ENCODE measurements at places on chromosomes 16 and 17.

DNA sequence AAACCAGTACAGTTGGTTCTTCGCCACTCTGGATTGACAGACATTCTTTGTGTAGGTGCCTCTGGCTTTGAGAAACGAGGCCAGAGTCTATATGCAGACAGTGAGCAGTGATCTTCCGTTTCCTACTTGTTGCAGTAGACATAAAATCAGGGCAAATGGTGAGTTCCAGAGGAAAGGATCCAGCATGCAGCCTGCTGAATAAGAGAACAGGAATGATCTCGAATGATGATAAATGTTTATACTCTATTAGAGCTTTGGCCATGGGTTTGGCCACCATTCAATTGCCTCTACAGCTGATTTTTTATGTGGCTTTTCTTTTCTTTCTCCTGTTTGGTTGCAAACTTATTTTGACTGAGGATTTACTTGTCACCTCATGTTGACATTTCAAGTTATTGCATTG lies 286.7 kb downstream of the IRX3 start:
- no peak for DNase-seq

GRCh38 chr17:52207796-52208195 lies 49.3 kb upstream of the CA10 start:
- DNase-seq = no peak

- no peak for DNase-seq
Measured at GRCh38 chr17:21817791-21818364, 125.6 kb downstream of the KCNJ18 start.

GRCh38 chr17:27529230-27529796 lies 73.1 kb downstream of the KSR1 start:
- no peak for DNase-seq

DNA sequence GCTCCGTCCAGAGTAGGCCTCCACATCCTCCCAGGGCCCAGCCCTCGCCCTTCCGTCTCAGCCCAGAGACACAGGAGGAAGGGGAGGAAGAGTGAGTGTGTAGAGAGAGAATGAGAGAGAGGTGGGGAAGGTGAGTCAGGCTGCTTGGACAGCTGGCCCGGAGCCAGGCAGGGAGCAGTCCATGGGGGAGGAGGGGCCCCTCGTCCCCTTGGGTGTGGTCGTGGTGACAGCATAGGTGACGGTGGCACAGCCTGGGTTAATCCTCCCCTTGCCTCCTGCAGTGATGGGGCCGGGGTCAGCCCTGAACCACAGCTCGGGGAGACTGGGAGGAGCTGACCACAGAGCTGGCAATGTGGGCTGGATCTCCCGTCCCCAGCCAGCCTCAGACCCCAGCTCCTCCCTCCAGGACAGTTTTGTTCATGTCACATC lies 36.5 kb downstream of the FA2H start:
- DNase-seq = no peak

GRCh38 chr17:55625521-55625920 lies 97.1 kb downstream of the TMEM100 start:
- no peak for DNase-seq

Measured in stimulated activated CD4-positive, alpha-beta T cell treated with anti-CD3 and anti-CD28 coated beads, TNF-alpha, amount 100 ng/mL, for 4 hours (primary cell).